NCI-H1092 (cell line): ENCODE measurements at places on chromosomes 16 and 17.

- DNase-seq: no peak
Measured at GRCh38 chr16:50449800-50450199, 81.0 kb upstream of the BRD7 start.

DNA sequence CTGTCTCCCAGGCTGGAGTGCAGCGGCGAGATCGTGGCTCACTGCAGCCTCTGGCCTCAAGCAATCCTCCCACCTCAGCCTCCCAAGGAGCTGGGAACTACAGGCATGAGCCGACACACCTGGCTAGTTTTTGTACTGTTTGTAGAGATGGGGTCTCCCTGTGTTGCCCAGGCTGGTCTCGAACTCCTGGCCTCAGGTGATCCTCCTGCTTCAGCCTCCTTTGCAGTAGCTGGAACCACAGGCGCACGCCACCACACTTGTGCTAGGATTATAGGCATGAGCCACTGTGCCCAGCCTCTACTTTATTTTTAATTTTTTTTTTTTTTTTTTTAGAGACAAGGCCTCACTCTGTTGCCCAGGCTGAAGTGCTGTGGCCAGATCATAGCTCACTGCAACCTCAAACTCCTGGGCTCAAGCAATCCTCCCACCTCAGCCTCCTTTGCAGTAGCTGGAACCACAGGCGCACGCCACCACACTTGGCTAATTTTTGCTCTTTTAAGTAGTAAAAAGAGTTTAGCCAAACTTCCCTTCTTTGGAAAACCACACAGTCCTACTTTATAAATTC lies 4.4 kb downstream of the NTAN1 start:
- no peak for DNase-seq

DNA sequence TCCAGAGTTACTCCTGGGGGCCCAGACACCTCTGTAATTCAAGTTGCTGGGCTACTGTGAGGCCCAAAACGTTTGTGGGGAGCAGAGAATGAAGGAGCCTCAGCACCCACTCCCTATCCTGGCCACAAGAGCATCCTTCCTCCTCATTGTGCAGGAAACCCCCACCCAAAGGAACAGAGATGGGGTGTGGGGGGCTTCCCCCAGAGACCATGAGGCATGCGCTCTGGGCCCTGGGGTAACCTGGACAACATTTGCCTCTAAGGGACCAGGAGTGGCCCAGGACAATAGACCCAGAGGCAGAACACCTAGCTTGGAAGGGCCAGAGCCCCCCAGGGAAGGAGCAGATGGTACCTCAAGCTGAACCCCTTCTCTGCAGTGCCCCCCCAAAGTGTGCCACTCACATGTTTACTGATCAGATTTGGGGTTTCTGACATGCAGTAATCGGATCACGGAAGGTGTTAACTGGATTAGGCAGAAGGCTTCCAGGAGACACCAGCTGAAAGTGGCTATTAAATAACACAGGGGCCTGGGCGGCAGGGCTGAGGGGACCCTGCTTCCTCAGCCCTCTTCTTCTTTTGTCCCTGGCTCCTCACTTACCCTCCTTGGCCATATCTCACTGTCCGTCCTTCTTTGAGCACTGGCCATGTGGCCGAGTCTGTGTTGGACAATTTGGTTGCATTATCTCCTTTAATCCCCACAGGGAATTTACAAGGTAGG lies 50.8 kb downstream of the SDK2 start:
- no peak for DNase-seq

GRCh38 chr17:16364625-16365024 lies 11.4 kb upstream of the CENPV start:
- DNase-seq: no peak
